ENCODE measurements at places on chromosomes 1 and 21. TPM values are rescaled to one million over a fixed set of nuclear protein-coding genes. Genes with fewer than 3 reads are reported as not detected.

The ADCY10 gene
- 0.09 TPM for polyA plus RNA-seq

The GBP6 gene
- polyA plus RNA-seq: 0.59 TPM

The CA6 gene
- 0.12 TPM for polyA plus RNA-seq

The CD1B gene
- not detected for polyA plus RNA-seq

The TNFRSF9 gene
- 0.21 TPM for polyA plus RNA-seq

The LRRC39 gene
- polyA plus RNA-seq: 1.0 TPM

The RNF187 gene
- 29.5 TPM for polyA plus RNA-seq

The PDE4B gene
- 9.4 TPM for polyA plus RNA-seq

The LRRC38 gene
- polyA plus RNA-seq: 0.22 TPM

The DLGAP3 gene
- 0.36 TPM for polyA plus RNA-seq

The FCRL2 gene
- polyA plus RNA-seq: not detected

The TMCC2 gene
- polyA plus RNA-seq: 3.1 TPM

The UQCRHL gene
- polyA plus RNA-seq: 1.2 TPM

The SH3BGRL3 gene
- 269 TPM for polyA plus RNA-seq

The LMX1A gene
- 0.03 TPM for polyA plus RNA-seq

The KCNK1 gene
- polyA plus RNA-seq: 2.7 TPM

The CAPN9 gene
- polyA plus RNA-seq: 0.13 TPM

The FAM78B gene
- 0.87 TPM for polyA plus RNA-seq

The INSRR gene
- 0.39 TPM for polyA plus RNA-seq

The FCRL6 gene
- polyA plus RNA-seq: 0.19 TPM

The DDI2 gene
- polyA plus RNA-seq: 8.5 TPM

The ANGPTL3 gene
- polyA plus RNA-seq: 0.19 TPM

The FAM151A gene
- 0.22 TPM for polyA plus RNA-seq

The TSPAN2 gene
- 1.6 TPM for polyA plus RNA-seq

The CNR2 gene
- 0.06 TPM for polyA plus RNA-seq

The SMPDL3B gene
- polyA plus RNA-seq: 1.0 TPM

The SPRR5 gene
- not detected for polyA plus RNA-seq

The FCRLB gene
- polyA plus RNA-seq: 0.37 TPM

The RXFP4 gene
- 0.07 TPM for polyA plus RNA-seq

The FCER1G gene
- 227 TPM for polyA plus RNA-seq

The OPRD1 gene
- polyA plus RNA-seq: 0.01 TPM

The ACKR1 gene
- polyA plus RNA-seq: 20.0 TPM

The LCE3E gene
- not detected for polyA plus RNA-seq

The C1orf105 gene
- polyA plus RNA-seq: not detected

The BATF3 gene
- polyA plus RNA-seq: 8.8 TPM

The AGMAT gene
- polyA plus RNA-seq: 0.29 TPM

The FBXO42 gene
- 10.1 TPM for polyA plus RNA-seq

The TEX35 gene
- not detected for polyA plus RNA-seq

The TGFB2 gene
- polyA plus RNA-seq: 0.67 TPM

The TMEM82 gene
- not detected for polyA plus RNA-seq

The RBP7 gene
- polyA plus RNA-seq: 162 TPM

The IGSF3 gene
- polyA plus RNA-seq: 1.0 TPM

The C1orf115 gene
- polyA plus RNA-seq: 12.3 TPM

The C1orf21 gene
- 86.3 TPM for polyA plus RNA-seq

The PRAMEF5 gene
- not detected for polyA plus RNA-seq

The OR6K3 gene
- not detected for polyA plus RNA-seq

The MSH4 gene
- polyA plus RNA-seq: 0.10 TPM

The TAL1 gene
- polyA plus RNA-seq: 0.94 TPM

The ENO1 gene
- polyA plus RNA-seq: 789 TPM

The GNB1 gene
- 180 TPM for polyA plus RNA-seq

The AGBL4 gene
- polyA plus RNA-seq: 0.06 TPM

The PFKFB2 gene
- polyA plus RNA-seq: 5.8 TPM

The SPATA21 gene
- 0.11 TPM for polyA plus RNA-seq

The RNASEL gene
- 3.2 TPM for polyA plus RNA-seq

The RWDD3 gene
- polyA plus RNA-seq: 7.6 TPM

The C1orf167 gene
- polyA plus RNA-seq: 2.1 TPM

The PIGM gene
- polyA plus RNA-seq: 4.1 TPM

The SV2A gene
- 0.45 TPM for polyA plus RNA-seq

The AMY2B gene
- 15.1 TPM for polyA plus RNA-seq
